ENCODE measurements at places on chromosomes 7 and 10.

GRCh38 chr7:159017210-159017609, 127.5 kb downstream of the VIPR2 start:
- DNase-seq: no peak

- DNase-seq: no peak
Measured at GRCh38 chr10:28713626-28714352, 36.5 kb downstream of the BAMBI start.

- no peak for DNase-seq
Measured at GRCh38 chr10:116845823-116846222, 3.5 kb upstream of the ENO4 start.

GRCh38 chr7:131527456-131527855, 29.0 kb downstream of the PODXL start:
- DNase-seq: no peak

DNA sequence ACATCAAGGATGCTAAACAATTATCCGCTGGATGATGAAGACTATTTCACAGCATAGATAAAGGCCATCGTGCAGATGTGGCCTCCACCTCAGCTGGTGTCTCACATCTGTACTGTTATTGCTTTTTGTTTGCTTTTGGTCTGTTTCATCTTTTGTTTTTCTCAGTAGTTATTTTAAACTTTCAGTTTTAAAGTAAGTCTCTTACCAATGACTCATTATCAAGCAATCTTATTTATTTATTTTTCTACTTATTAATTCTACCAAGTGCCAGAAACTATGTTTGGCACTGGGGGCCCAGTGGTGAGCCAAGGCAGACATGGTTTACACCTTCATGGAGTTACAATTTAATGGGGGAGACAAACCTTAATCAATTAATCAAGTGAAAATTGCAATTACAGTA, 250.9 kb upstream of the TMEM72 start:
- no peak for DNase-seq

GRCh38 chr10:119020627-119020946, 8.9 kb upstream of the NANOS1 start:
- no peak for DNase-seq

GRCh38 chr7:48741545-48741944, 182.8 kb upstream of the CDC14C start:
- DNase-seq: no peak

- DNase-seq: no peak
Measured at GRCh38 chr10:106338486-106338885, 826.0 kb downstream of the SORCS1 start.

All from GM19239 (cell line).